DMS79 treated with DMSO at 0.1 percent for 48 hours (cell line): ENCODE measurements at places on chromosomes 2 and 18.
A peak's percentile ranks its signal among the peaks of the same experiment; 100 is the strongest.

DNA sequence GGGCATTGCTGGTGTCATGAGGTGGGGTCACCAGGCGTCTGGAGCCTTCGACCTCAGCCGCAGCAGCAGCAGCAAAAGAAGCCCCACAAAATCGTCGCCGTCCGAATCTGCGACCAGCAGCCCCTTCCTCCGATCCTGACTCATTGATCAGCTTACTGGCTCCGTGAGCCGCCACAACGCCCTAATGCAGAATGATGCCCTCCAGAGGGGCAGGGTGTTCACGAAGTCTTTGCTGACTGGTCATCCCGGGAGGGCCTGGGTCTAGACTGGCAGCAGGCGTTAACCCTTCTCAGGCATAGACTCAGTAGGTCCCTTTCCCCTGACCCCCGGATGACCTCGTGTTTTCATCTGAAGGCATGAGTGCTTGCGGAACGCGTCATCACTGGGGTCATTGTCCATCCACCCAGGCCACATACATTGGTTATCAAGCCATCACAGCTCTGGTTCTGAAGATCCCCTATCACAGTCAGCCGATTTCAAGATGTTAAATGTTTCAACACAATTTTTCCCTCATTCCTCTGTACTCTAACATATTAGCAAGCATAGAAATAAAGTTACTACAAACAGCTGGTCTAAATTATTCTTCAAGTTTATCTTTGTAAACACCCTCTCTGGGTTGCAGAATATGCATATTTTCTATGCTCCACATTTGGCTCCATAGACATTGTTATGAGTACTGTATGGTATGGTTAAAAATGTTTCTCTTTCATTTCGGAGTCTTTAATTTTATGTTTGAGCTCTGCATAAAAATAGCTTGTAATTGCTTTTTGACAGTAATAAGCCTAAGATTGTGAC, 83.3 kb upstream of the SALL3 start:
- no peak for DNase-seq

DNA sequence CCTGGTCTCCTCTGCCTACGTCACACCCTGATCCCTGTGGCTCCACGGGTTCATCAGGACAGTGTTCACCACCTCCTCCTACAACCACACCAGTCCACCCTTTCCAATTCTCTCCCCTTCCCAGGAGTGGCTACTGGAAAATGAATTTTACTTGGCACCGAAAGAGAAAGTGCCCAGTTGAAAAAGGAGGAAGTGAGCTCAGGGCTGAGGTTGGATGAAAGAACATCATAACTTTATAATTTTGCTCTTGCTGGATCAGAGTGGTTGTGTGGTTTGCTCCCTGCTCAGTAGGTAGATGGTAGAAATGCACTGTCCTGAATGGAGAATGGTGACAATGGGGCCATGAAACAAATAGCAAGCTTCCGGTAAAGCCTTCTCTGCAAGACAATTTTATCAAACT, 140.3 kb upstream of the DDX18 start:
- no peak for DNase-seq

GRCh38 chr2:144421606-144422510, 98.1 kb downstream of the ZEB2 start:
- no peak for DNase-seq

DNA sequence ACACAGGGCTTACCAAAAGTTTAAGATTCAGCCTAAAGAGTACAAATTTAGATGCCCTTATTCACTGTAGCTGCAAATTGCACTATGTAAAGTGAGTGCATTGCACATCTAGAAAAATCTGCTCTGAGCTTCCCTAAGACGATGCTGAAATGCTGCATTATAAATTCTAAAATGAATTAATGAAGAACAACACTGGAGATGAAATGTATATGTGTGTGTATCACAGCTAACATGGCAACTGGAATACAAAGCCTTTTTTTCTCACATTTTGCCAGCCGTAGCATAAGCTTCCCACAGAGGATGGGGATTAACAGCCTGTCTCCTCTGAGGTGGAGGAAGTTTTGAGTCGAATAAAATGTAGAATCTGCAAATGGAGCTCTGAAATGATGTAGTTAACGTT, 338.3 kb upstream of the ZEB2 start:
- no peak for DNase-seq

DNA sequence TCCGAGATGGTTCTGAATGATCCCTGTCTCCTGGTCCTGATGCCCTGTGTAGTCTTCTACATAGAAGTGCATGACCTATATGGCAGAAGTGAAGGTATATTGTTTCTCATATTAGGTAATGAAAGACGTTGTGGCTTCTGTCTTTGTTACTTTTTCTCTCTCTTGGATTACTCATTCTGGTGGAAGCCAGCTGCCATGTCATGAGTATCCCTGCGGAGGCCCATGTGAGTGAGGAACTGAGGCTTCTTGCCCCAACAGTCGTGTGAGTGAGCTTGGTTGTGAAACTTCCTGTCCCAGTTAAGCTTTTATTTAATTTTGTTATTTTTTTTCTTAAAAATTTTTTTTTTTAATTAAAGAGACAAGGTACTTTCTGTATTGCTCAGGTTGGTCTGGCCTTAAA, 134.7 kb downstream of the UBR3 start:
- DNase-seq: no peak

GRCh38 chr18:55489034-55489986, 98.7 kb downstream of the TCF4 start:
- DNase-seq: no peak

- no peak for DNase-seq
These were observed 4.1 kb upstream of the ZCCHC2 start for GRCh38 chr18:62518460-62519375.

GRCh38 chr2:217444932-217445331, 557.9 kb downstream of the TNS1 start:
- no peak for DNase-seq

GRCh38 chr2:170180031-170180566, 2.2 kb downstream of the MYO3B start:
- DNase-seq: peak; percentile 64
